ENCODE measurements at places on chromosomes 2 and 18. TPM values are rescaled to one million over a fixed set of nuclear protein-coding genes. Genes with fewer than 3 reads are reported as not detected.
A peak's percentile ranks its signal among the peaks of the same experiment; 100 is the strongest.

Gene ANKRD29
- 3.5 TPM for total RNA-seq

Gene ASB18
- not detected for total RNA-seq

Gene KCNS3
- total RNA-seq, result 5.3 TPM

Gene RAPGEF4
- 4.4 TPM for total RNA-seq

DNA sequence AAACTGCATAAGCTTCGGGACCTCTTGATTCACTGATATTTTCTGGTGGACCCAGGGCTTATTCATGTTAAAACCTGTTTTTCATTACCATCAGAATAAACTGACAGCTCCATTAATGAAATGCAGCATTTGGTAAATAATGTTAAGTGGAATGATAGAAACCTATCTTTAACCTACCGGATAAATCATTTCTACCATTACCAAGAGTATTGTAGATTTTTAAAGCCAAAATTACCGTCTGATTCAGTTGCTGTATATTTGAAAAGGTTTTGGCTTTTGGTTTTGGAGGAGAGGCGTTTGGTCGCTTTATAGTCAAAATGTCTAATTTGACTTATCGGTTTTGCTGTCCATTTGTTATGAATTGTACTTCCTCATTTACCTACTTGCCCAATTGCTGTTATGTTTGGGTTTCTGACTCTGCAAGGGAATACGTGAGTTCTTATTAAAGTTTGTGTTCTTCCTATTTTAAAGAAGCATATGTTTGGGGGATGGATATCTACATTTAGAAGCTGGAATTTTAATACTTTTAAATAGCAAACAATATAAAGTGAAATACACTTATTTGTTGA is 1.0 kb upstream of the CUL3 start:
- no peak for DNase-seq

GRCh38 chr2:195513119-195513518 is 143.9 kb upstream of the SLC39A10 start:
- no peak for DNase-seq

DNA sequence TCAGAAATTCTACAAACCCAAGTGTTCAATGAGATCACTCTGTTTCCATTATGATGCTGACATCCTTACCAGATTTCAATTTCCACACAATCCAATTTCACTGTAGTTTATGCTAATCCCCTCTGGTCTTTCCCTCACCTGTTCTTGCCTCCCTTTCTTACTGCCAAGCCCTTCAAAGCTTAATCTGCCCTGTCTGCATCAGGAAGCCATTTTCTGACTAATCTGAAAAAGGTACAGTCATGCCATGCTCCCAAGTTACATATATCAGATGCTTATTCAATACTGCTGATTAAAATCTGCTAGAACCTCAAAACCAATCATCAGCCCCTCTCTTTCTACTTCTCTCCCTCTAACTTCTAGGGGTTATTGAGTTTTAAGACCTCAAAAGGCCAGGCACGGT is 8.9 kb downstream of the KRTCAP3 start:
- DNase-seq, result no peak

GRCh38 chr2:32743480-32744236 is 115.8 kb downstream of the TTC27 start:
- DNase-seq, result no peak

DNA sequence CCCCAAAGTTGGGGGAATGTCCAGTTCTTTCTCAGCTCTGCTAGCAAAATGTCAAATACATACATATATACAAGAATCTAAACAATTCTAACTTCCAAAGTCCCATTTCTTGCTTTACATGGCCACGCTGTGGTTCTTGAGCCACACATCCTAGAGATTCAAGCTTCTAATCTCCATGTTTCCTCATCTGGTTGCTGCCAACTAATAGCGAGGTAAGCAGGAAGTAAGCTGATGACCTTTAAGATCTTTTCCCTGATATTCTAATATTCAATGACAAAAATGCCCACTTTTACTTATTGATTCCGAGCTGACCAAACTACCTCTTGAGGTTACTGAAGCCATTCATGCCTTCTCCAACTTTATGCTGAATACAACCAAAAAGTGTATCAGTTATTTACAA is 3.3 kb downstream of the VPS54 start:
- no peak for DNase-seq

DNA sequence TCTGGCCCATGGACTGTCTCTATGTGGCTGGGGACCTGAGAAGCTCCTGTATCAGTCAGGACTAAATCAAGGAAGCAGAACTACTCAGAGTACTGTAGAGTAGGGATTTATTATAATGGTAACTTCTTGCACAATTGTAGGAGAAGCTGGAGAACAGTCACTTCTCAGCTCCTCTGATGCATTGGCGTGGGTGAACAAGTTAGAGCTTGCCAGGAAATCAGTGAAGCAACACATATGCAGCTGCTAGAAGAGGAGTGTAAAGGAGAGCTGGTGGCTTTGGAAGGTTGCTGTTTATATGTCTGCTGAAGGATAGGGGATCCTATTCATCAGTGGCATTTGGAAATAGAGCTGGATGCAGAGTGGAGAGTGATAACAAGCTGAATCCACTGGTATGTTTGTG is 215.5 kb upstream of the CWC22 start:
- DNase-seq, result no peak

DNA sequence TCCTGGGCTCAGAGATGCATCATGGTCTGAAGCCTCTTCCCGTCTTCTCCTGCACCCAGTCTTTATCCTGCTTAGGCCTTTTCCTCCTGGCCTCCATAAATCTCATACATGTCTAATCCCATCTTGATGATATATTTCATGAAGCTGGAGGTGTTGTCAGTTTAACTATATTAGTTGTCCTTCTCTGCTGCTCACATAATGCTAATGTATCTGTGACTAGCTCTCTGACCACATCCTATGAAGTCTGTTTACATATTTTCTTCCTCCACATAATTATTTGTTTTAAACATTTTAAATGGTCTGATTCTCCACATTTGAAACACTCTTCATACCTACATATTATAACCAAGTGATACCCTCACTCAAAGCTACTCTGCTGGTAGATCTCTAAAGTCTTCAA is 315.2 kb upstream of the RND3 start:
- no peak for DNase-seq

- DNase-seq, result peak; percentile 82
Measured at GRCh38 chr2:30115141-30115980, 31.4 kb upstream of the YPEL5 start.

GRCh38 chr2:42091671-42092070 is 43.9 kb downstream of the PKDCC start:
- DNase-seq, result no peak
